ENCODE measurements at places on chromosomes 6 and 20.

DNA sequence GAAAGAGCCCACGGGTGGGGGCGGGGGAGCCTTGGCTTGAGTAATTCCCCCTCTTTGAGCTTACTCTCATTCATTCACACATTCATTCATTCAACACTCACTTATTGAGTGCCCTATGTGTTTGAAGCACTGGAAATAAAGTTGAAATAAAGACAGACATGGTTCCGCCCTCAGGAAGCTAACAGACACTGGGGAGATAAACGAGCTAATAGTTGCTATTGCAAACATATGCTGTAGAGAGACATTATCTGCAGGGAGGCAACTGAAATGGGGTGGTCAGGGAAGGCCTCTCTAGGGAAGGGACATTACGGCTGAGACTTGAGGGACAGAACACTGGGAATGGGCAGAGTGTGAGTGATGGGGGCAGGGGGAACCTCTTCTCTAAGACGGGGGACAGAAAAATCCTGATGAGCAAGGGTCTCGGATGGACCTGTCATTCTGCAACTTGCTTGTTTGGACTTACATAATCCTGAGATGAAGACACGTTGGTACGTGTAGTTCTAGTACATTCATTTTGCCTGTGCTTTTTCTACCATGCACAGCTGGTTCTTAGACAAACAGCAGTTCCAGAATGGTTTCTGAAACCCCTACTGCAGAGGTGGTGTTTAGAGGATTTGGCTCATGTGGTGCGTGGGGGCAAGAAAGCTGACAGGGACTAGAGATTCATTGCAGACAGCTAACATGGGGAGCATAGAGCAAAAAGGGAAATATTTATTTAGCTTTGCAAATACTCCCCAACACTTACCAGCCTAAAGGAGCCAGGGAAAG lies 71.1 kb upstream of the BLCAP start:
- no peak for DNase-seq

DNA sequence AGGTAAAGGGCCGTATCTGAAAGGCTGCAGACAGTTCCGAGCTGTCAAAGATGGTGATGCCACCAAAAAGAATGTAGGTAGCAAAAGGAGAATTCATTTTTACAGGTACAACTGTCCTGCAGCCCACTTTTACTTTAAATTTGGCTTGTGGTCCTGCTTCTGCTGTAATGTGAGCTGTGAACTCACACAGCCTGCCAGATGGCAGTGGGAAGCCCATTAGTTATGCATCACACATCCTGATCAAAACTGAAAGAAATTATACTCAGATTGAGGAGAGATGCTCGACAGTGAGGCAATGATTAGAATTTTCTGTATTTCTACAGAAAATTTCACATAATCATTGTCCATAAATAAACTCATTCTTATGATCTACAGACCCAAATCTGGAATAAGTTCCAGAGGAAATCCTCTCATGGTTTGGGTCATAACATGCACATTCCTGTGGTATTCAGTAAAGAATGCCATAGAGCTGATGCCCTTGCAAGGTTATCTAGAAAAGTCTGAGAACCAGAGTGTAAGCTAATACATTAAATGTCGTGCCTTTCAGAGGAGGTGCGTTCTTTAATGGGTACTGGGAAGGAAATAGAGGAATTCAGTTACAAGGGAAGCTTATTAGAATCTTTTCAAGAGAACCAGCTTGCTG lies 23.9 kb upstream of the E2F3 start:
- peak; percentile 88 for DNase-seq

DNA sequence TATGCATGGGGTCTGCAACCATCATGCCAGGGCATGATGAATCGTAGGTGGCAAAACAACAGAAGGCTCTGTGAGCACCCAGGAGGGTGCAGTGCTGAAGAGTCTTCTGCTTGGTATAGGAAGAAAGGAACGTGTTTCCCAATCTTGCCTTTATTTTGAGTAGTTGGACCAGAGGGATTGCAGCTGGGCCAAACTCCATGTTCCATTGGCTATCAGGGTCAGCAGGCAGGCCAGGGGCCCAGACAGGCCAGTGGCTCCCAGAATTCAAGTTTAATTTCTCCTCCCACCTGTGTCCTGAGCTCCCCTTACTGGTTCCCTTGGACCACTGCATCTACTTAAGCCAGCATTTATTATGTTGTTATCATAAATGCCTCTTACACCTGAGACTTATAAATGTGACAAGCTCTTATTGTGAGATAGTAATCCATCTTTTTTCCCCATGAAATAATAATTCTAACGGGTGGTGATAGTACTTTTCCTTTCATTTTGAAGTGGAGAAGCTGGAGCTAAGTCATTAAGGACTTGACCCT lies 918 bp upstream of the TRIM38 start:
- no peak for DNase-seq

- no peak for DNase-seq
Observed at GRCh38 chr6:39083231-39083634, 31.8 kb downstream of the SAYSD1 start.

GRCh38 chr6:116924245-116924644 lies 47.2 kb downstream of the RFX6 start:
- no peak for DNase-seq

GRCh38 chr6:136920216-136920615 lies 1.9 kb upstream of the SLC35D3 start:
- DNase-seq, result no peak

- no peak for DNase-seq
Observed at GRCh38 chr6:152634773-152635172, 2.4 kb downstream of the SYNE1 start.

- no peak for DNase-seq
Observed at GRCh38 chr6:74656453-74656852, 549.4 kb downstream of the COL12A1 start.

- DNase-seq, result peak; percentile 33
Observed at GRCh38 chr6:33126101-33126714, 50.4 kb downstream of the HLA-DPB1 start.

DNA sequence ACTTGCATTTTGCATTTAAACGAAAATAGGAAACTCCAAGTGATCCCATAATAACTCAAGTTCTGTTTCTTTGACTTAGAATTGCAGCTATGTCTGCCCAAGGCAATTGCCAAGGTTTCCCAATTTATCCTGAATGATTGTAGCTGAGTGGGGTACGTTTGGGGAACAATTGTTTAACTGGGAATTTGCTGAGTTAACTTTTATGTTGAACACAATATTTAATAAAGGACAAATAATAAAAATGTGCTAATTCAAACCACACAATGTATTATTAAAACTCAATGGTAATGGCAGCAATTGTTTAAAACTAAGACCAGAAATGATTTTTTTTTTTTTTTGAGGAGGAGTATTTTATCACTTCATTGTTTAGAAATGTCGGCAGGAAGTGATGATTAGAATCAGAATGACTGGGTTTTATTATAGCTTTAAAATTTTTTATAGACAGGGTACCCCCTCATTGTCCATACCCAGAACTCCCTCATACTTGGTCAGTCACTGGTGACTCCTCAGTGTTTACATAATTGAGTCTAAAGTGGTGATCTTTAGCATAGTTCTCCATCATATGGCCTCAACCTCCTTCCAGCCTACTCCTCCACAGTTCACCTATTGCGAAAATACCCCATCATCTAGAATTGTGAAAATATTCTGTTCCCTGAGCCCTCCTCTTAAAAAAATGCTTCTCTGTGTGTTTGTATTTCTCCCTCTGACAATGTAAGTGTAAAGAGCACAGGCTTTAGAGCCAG lies 389.2 kb upstream of the CITED2 start:
- DNase-seq, result no peak

DNA sequence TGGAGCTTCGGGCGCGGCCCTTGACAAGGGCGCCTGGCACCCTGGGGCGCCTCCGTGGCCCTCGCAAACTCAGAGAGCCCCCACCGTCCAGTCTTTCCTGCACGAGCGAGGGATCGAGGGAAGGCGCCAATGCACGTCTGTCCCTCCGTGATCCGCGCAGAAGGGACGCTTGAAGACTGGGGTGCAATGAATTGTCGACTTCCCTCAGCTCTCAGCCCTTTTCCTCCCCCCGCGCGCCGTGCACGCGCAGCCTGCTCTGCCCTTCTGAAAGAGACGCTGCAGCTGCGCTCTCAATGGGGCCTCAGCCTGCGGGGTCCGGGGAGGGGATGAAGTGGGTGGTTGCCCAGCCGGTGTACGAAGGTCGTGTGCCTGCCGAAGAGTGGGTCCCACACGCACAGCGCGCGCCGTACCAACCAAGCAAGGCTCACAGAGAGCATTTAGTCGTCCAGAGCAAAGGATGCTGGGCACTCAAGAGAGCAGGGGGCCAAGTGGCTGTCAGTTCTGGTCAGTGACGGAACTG lies 5.5 kb upstream of the SOX4 start:
- peak; percentile 54 for DNase-seq

- DNase-seq, result no peak
Observed at GRCh38 chr6:112343390-112343789, 3.7 kb upstream of the RFPL4B start.

- DNase-seq, result no peak
Observed at GRCh38 chr6:143007646-143008045, 53.0 kb upstream of the AIG1 start.

- DNase-seq, result peak; percentile 74
Observed at GRCh38 chr6:149846321-149846720, 17.8 kb downstream of the LRP11 start.

- DNase-seq, result no peak
Observed at GRCh38 chr20:45946149-45946970, 11.9 kb downstream of the PCIF1 start.

GRCh38 chr6:164010441-164011103 lies 596.1 kb downstream of the QKI start:
- no peak for DNase-seq

DNA sequence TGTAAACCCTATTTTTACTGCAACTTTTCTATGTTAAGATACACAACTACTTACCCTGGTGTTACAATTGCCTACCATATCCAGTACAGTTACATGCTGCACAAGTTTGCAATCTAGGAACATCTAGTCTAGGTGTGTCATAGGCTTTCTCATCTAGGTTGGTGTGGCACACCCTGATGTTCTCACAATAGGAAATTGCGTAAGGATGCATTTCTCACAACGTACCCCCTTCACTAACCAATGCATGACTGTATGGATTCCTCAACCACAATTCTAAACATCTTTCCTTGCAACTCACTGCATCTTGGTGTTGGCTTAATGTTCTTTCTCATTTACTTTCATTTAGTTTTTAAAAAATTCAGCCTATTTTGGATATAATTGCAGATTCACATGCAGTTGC lies 31.6 kb downstream of the GJA10 start:
- no peak for DNase-seq

- DNase-seq, result no peak
Observed at GRCh38 chr20:44123874-44124535, 63.0 kb downstream of the JPH2 start.

DNA sequence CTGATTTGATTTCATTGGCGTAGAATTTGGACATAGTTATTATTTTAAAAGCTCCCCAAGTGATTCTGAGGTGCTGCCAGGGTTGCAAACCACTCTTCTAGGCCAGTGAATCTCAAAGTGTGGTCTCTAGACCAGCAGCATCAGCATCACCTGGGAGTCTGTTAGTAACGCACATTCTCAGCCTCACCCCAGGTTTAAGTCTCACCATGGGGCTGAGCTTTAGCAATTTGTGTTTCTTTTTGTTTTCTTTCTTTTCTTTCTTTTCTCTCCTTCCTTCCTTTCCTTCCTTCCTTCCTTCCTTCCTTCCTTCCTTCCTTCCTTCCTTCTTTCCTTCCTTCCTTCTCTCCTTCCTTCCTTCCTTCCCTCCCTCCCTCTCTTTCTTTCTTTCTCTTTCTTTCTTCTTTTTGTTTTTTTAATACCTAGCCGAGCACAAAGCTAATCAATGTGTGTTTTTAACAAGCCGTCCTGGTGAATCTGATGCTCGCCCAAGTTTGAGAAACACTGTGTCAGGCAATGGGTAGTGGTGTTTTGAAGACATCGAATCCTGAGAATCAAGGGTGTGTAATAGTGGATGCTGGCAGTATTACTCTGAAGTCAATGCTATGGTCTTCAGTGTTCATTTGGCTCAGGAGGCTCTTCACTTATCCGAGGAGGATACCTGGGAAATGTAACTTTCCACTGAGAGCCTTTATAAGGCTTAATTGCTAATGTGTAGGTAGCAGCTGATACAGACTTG lies 104.9 kb downstream of the SLX4IP start:
- DNase-seq, result no peak

DNA sequence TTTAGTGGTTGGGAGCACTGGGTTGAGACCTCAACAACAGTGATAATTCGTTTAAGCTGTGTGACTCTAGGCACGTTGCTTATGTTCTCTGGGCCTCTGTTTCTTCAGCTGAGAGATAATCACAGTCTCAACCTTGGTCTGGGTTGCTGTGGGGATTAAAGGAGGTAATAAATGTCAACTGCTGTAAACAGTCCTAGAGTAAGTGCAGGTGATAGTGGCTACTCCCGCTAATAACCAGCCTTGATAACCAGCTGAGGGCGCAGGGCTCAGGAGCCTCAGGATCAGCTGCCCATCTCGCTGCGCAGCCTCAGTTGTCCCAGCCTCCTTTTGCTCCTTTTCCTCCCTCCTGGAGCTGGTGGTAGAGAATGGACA lies 58.0 kb downstream of the JARID2 start:
- no peak for DNase-seq

- no peak for DNase-seq
Observed at GRCh38 chr6:8192597-8192996, 90.2 kb upstream of the EEF1E1 start.

DNA sequence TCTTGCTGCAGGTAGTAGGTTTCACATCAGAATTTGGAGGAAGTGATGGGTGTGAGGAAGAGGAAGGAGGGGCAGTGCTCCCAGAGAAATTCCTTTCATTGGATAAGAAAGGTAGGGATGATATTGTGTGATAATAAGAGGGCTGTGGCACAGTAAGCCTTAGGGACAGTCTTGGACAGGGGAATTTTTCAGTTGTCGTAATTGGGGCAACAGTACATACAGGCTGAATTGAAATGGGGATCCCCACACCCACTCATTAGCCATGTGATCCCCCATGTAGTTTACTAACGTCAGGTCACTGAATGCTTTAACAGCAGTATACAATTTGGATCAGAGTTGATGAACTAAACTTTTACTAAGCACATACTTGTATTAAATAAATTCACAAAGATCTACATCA lies 79.4 kb downstream of the FOXO3 start:
- no peak for DNase-seq

DNA sequence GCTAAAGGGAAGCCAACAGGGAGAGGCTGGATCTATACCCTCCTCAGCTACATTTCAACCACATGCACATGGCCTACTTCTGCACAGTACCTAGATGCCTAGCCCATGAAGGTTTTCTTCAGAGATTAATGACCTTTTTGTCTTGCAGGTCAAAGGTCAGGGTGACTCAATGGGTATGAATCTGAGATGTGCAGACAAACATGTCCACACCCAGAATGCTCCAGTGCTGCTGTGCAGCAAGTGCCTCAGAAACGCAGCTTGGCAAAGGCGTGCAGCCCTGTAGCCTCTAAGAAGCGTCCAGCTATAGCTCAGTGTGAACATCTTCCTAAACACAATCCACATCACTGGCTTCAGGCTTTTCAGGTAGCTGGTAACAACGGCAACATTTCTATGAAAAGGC lies 24.4 kb downstream of the MAP1LC3A start:
- no peak for DNase-seq

- DNase-seq, result no peak
Observed at GRCh38 chr6:118644007-118644406, 7.4 kb downstream of the CEP85L start.
